NCI-H187 (cell line): ENCODE measurements at places on chromosomes 4 and X.

DNA sequence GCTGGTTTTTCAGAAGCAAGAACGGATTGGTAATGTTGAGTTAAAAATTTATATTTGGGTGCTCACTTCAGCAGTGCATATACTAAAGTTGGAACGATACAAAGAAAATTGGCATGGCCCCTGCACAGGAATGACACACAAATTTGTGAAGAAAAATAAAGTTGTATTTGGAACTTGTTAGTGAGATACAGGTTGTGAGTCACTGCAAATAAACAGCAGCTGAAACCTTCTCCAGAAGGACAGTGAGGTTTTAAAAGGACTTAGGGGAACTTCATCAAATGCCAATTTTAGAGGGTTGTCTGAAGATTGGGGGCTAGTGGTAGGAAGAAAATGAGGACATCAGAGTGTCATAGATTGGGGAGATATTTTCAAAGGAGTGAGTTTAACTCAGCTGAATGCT, 79.7 kb upstream of the ELOVL6 start:
- no peak for DNase-seq

- DNase-seq = no peak
Measured at GRCh38 chrX:48891402-48892288, 5.9 kb downstream of the TIMM17B start.

DNA sequence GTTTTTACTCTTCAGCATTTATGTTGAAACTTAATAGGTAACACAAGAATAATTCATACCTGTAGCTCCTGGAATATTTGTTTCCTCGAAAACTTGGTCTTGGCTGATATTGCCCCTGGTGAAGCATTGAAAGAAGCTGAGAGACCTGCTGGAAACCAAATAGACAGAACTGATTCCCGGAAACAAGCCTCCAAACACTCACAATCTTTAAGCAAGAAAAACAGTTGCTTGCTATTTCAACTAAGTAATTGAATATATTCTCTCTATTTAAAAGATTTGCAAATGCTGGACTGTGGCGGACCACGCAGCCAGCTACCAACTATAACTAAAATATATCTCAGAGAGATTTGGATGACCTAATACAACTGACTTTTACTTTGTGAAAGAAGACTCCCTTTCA, 3.6 kb downstream of the PCDH18 start:
- DNase-seq = no peak

GRCh38 chr4:187084701-187085100, 361.0 kb upstream of the FAT1 start:
- DNase-seq = no peak

GRCh38 chrX:87968118-87968517, 450.5 kb downstream of the KLHL4 start:
- no peak for DNase-seq

GRCh38 chrX:77771601-77772000, 14.4 kb downstream of the ATRX start:
- DNase-seq = no peak

GRCh38 chrX:20046864-20047263, 56.0 kb upstream of the BCLAF3 start:
- no peak for DNase-seq

- DNase-seq = no peak
Measured at GRCh38 chr4:52799813-52800212, 48.6 kb upstream of the ERVMER34-1 start.

DNA sequence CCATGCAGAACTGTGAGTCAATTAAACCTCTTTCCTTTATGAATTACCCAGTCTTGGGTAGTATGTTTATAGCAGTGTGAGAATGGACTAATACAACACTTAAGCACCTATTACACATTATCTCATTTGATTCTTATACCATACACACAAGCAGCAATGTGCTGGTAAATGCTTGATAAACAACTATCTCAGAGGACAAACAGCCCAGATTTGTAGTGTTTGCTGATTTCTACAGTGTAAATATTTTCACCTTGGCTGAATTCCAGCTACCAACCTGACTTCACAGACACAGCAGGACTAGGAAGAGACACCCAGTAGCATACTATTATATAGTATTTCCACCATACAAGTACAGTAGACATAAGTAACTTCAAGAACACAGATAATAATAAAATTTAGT, 406.5 kb upstream of the CNKSR2 start:
- no peak for DNase-seq

DNA sequence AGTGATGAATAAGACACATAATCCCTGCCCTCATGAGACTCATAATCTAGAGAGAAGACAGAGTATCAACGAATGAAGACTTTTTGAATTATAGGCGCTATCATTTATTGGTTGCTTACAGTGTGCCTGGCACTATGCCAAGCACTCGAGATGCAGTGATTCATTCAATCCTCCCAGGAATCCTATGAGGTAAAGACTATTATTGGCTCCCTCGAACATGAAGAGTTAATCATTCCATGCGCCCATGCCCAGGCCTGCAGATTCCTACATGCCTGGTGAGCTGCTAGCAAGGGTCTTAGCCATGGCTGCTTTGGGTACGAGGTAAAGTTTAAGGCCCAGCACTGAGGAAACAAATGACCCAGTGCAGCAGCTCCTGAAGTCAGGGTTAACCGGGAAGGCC, 47.0 kb downstream of the TEX13B start:
- no peak for DNase-seq

DNA sequence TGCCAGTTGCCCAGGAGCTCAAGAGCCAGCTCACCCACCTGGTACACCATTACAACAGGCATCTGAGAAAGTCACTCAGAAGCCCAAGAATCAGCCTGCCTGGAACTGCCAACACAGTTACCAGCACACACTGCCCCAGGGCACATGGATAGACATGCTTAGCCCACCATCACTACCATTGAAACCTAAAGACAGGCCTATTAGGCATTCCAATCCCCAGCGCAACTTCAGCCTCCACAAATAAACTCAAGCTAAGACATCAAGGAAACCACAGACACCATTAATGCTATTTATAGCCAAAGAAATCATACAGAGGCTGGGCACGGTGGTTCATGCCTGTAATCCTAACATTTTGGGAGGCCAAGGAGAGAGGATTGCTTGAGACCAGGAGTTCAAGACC, 42.3 kb downstream of the ATRX start:
- DNase-seq = no peak

DNA sequence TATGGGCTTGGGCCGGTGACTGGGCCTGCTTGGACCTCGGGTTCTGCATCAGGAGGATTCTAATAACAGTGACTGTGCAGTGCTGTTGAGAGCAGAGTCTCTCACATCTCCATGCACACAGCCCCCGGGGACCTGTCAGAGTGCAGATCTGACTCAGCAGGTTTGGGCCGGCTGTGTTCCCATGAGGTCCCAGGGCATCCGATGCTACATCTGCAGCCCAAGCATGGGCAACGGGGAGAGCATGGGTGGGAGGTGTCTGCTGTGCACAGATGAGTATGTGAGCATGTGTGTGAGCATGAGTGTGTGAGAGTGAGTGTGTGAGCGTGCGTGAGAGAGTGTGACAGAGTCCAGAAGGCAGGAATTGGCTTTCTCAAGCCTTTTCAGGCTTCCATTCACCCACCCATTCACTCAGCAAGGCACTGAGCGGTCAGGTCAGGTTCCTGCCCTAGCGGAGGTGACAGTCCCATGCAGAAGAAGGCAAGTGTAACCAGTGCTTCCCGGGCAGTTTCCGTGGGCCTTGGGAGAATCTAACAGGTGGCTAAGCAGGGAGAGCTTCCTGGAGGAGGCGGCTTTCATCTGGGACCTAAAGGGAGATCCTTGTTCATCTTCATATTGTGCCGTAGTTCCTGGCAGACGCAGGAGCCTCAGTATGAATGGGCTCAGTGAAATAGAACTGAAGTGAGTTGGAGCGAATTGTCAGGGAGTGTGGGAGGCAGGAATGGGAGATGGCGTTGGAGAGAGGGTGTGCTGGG, 62.6 kb downstream of the SORCS2 start:
- no peak for DNase-seq
